Foreskin keratinocyte (primary cell): ENCODE measurements at places on chromosomes 12 and 14. TPM values are rescaled to one million over a fixed set of nuclear protein-coding genes. Genes with fewer than 3 reads are reported as not detected.

The LRRC10 gene
- total RNA-seq: not detected in 2 replicates

The CIDEB gene
- 2.6 and 2.7 TPM in 2 replicates for total RNA-seq

The TESPA1 gene
- not detected in 2 replicates for total RNA-seq

The ABCD2 gene
- 0.03 and 0.04 TPM in 2 replicates for total RNA-seq

DNA sequence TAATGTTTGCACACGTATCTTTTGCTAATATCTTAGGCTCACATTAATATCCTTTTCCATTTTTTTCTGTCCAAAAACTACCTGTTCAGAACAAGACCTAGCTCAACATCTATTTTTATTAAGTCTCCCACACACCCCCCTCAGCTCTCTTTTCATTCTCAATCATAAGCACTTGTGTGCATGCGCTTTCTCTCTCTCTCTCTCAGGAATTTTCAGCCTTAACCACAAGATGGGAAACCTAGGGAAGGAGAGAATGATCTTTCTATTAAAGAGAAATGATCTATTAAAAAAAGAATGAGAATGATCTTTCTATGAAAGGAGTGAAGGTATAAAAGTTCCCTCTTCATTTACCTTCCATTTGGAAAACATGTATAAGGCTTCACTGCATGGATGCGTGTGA, 39.7 kb upstream of the AP4S1 start:
- no peak for DNase-seq

- DNase-seq: no peak
Observed at GRCh38 chr14:59330455-59330854, 134.7 kb downstream of the GPR135 start.

DNA sequence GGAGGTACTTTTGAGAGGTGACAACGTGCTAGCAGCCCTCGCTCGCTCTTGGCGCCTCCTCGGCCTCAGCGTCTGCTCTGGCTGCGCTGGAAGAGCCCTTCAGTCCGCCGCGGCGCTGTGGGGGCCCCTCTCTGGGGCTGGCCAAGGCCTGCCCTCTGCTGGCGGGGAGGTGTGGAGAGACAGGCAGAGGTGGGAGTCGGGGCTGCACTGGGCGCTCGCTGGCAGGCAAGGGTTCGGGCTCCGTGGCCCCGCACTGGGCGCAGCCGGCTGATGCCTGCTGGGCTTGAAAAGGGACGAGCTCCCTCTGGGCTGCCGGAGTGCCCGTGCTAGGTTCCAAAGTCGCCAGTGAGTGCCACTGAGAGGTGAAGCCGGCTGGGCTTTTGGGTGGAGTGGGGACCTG, 580.0 kb downstream of the DIO2 start:
- no peak for DNase-seq

DNA sequence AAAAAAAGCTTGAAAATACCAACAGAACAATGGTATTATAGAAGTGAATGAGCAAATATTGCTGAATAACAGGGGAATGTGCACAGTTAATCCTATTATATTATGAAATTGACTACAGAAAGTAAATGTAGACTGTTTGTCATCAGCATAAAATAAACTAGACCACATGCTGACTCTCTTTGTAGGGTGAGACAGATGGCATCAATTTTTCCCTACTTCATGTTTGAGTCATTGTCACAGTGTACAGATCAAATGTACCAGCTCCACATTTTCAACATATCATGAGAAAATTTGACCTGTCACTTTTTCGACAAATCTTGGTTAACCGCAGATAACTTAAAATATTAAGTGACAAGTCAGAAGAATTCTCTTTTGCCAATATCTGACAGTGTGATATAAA, 421.0 kb downstream of the RPL10L start:
- DNase-seq: no peak

- DNase-seq: no peak
Observed at GRCh38 chr14:34164162-34164864, 213.4 kb upstream of the EGLN3 start.

- DNase-seq: peak; percentile 71
Observed at GRCh38 chr12:8687846-8688601, 9.8 kb upstream of the RIMKLB start.

- DNase-seq: no peak
Observed at GRCh38 chr12:121560392-121561008, 20.3 kb downstream of the KDM2B start.

GRCh38 chr12:1332327-1332726, 262.1 kb downstream of the FBXL14 start:
- DNase-seq: peak; percentile 59
